ENCODE measurements at places on chromosomes 7 and 10.
A peak's percentile ranks its signal among the peaks of the same experiment; 100 is the strongest.

DNA sequence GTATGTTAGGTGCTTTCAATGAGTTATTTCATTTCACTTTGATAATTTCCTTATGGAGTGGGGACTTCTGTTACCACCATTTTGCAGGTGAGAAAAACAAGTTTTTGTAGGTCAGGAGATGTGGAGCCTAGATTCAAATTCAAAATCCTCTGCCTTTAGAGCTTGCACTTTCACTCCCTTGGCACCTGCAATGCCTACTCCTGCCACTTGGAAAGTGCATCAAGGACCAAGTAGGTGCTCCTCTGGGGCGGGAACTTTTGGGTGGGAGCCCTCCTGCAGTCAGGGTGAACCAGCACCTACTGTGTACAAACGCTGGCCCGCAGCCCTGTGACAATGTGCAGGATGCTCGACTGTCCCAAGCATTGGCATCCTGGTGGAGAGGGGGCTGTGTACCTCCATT lies 199.0 kb downstream of the EMX2 start:
- no peaks in the 10 kb centered on the region for H3K4me1 ChIP-seq
- no peak overlapping the region for H3K4me3 ChIP-seq
- H3K36me3 ChIP-seq = no peaks in the 10 kb centered on the region

DNA sequence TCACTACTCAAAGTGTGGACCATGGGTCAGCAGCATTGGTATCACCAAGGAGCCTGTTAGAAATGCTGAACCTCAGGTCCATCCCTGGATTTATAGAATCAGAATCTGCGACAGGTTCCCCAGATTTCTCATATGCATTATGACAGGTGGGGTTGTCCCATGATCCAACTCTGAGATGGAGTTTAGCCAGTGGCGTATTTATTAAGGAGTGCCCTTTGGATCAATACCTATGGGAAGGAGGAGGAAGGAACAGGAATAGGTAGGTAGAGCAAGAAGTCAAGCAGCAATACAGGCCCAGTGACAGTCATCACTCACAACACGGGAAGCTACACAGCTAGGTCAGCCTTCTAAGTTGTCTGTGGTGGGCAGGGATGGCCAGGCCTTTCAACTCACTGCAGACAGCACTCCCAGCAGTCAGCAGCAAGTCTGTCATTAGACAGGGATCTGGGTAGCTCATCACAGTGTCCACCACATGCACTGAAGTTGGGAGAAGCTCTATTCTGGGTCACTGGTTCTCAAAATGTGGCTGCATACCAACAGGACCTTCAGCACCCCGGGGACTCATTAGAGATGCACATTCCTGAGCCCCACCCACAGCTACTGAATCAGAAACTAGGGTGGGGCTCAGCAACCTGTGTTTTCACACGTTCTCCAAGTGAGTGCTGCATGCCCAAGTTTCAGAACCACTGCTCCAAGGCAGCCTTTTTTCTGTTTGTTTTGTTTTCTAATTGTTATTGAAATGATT lies 532.3 kb upstream of the GALNT17 start:
- peaks cover 5% of the 10 kb centered on the region for H3K4me1 ChIP-seq
- H3K36me3 ChIP-seq = no peaks in the 10 kb centered on the region
- no peaks in the 10 kb centered on the region for H3K27me3 ChIP-seq
- H3K27ac ChIP-seq = no peak overlapping the region
- DNase-seq = no peak

- no peak overlapping the region for H3K4me3 ChIP-seq
- H3K36me3 ChIP-seq = peaks cover 6% of the 10 kb centered on the region
- H3K27ac ChIP-seq = no peak overlapping the region
- no peaks in the 10 kb centered on the region for H3K4me1 ChIP-seq
- no peak for DNase-seq
Observed at GRCh38 chr7:47350425-47350824, 231.5 kb downstream of the TNS3 start.

GRCh38 chr7:69813637-69814240 lies 215.5 kb downstream of the AUTS2 start:
- DNase-seq = no peak
- H3K27me3 ChIP-seq = no peaks in the 10 kb centered on the region
- H3K4me1 ChIP-seq = no peaks in the 10 kb centered on the region
- H3K4me3 ChIP-seq = no peak overlapping the region

GRCh38 chr7:33062023-33062781 lies at the start of gene NT5C3A:
Gene NT5C3A (minus strand): TSS chr7:33062776. CDS start chr7:33062705, 71 bp downstream.
- H3K27ac ChIP-seq = peak within 1 kb of the TSS; percentile 68
- peaks cover 32% of the 10 kb centered on the region for H3K4me1 ChIP-seq
- no peaks in the 10 kb centered on the region for H3K27me3 ChIP-seq
- H3K4me3 ChIP-seq = peak within 1 kb of the TSS; percentile 70

DNA sequence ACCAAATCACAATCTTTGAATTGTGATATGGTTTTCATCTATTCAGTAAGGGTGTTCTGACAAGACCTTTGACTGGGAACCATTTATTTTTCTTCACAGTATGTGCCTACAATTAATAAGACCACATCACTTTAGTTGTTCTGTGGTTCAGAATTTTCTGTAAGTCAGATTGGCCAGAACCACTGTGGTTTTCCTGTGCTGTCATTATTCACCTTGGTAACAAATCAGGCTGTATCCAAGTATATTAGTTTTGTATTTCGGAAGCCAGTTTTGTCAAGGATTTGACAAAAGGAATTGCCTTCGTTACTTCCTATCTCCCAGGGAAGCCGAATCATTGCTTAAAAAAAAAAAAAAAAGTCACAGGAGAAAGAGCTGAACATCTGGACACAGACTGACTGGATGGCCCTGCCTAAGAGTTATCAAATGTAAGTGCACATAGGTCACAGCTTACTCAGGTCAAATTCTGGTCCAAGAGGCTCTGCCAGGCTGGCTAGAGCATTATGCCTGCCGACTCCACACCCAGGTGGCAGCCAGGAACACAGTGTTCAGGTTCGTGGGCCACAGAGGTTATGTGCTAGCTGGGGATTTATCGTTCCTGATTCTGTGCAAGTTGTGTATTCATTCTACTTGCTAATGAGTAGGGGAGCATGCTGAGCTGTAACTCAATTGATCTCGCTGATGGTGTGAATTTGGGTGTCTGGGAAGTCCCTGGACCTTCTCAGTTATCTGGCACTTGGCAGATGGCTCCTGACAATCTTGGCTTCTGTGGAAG lies 175.3 kb downstream of the JAZF1 start:
- H3K4me3 ChIP-seq = no peak overlapping the region
- H3K4me1 ChIP-seq = no peaks in the 10 kb centered on the region
- H3K27ac ChIP-seq = no peak overlapping the region

DNA sequence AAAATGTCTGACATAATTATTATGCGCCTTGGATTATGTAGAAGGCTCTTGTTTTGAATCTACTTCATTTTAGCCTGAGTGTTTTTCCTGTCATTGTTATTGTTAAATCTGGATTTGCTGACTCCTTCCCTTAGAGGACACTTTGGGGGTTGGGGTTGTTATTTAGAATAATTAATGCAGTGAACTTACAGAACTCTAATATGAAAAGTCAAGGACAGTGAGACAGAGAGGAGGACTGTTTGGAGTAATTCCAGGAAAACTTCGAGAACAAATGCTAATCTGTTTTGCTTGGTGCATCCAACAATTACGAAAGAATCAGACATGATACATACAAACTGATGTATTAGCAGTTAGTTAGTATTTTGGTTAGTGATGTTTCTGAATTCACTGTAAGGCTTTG lies 146.1 kb downstream of the ABCA13 start:
- H3K4me3 ChIP-seq = no peak overlapping the region
- DNase-seq = no peak
- H3K4me1 ChIP-seq = no peaks in the 10 kb centered on the region
- no peaks in the 10 kb centered on the region for H3K27me3 ChIP-seq

GRCh38 chr10:107028236-107028635 lies 136.3 kb downstream of the SORCS1 start:
- no peak overlapping the region for H3K27ac ChIP-seq
- no peaks in the 10 kb centered on the region for H3K36me3 ChIP-seq
- no peak overlapping the region for H3K4me3 ChIP-seq
- H3K27me3 ChIP-seq = no peaks in the 10 kb centered on the region
- DNase-seq = no peak

GRCh38 chr10:78934532-78934898 lies 134.3 kb upstream of the ZMIZ1 start:
- peaks cover 3% of the 10 kb centered on the region for H3K27me3 ChIP-seq
- H3K4me1 ChIP-seq = no peaks in the 10 kb centered on the region
- no peak overlapping the region for H3K4me3 ChIP-seq
- H3K36me3 ChIP-seq = no peaks in the 10 kb centered on the region
- no peak for DNase-seq

DNA sequence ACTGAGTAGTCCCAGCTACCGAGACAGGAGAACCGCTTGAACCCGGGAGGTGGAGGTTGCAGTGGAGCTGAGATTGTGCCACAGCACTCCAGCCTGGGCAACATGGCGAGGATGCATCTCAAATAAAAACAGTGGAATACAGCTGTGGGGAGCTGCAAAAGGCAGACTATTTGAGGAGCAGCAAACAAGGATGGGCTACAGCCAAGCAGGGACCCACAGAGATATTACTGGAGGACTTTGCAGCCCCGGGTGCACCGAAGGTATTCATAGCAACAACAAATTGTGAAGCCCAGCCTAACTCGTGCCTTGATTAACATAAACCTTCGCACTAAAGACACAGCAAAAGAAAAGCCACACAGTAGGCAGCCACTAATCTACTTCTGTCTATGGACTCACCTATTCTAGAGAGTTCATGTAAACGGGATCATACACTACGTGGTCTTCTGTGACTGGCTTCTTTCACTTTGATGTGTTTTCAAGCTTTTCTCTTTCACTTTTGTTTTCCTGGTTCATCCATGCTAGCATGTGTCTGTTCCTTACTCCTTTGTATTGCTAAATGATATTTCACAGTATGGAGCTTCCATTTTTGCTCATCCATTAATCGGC lies 34.0 kb downstream of the PODXL start:
- H3K27ac ChIP-seq = no peak overlapping the region
- H3K4me1 ChIP-seq = peaks cover 5% of the 10 kb centered on the region
- H3K36me3 ChIP-seq = no peaks in the 10 kb centered on the region
- no peak for DNase-seq

All from B cell (primary cell).